ENCODE measurements at places on chromosomes 1 and 21.

DNA sequence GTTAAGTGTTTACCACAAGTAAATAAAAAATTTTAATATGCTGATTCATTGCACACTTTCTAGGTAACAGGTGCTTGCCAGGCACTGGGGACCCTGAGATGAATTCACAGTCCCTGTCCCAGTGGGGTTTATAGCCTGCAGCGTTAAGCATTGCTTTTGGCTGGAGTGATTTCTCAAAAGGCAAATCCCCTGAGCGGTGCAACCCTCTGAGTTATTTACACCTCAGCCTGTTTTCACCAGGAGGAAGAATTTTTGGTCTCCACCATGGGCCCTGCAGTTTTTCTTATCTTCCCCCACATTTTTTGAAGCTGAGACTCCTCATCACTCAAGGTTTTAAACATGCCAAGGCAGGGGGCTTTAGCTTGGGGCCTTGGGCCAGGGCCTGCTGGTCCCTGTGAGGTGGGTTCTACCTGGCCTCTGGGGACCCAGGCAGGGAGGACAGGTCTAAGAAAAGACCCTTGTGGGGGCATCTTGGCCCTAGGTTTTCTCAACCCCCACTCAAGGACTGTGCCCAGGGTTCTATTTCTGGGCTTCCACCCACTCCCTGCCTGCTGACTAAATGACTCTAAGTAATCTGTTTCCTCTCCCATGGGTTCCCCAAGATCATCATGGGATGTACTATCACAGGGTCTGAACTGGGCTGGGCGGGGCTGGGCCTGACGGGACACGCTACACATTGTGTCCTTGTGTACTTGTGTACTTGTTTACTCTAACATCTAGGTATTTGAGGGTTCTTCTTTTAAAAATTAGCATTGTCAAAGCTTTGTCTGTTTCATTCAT, 10.2 kb upstream of the CHIT1 start:
- no peak for DNase-seq

DNA sequence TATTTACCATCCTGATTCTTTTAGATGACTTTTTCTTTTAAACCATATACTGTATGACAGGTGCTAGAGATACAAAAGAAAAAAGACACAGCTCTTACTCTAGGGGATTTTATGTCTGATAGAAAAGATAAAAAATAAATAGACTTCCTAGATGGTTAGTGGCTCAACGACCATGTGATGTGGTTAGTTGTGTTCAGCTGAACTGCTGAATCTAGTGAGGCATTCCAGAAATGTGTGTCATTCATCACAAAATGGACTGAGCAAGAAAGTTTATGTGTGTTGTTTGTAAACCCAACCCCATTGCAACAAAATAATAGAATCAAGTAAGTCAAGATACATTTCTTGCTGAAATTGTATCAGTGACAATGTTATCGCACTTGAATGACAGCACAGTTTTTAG, 205.8 kb upstream of the LYPLAL1 start:
- DNase-seq, result no peak

- no peak for DNase-seq
Observed at GRCh38 chr21:25359724-25360123, 247.6 kb downstream of the MRPL39 start.

DNA sequence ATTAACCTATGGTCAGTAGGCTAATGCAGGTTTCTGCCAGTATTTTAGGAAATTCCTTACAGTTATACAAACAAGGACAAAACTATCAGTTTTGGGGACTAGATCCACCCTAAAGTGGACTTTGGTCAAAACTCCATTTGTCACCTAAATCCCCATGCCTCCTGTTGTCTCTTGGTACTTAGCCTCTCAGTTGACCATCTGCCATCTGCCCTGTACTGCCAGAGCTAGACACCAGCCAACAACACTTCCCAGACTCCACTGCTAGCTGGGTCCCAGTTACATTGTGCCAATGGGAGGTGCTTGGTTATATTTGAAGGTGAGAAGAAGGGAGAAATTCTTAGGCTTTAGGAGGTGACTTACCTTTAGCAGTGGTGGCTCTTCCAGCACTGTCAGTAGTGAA, 17.0 kb upstream of the BSDC1 start:
- DNase-seq, result no peak

GRCh38 chr1:54335755-54336108, 70.5 kb downstream of the SSBP3 start:
- DNase-seq, result no peak

DNA sequence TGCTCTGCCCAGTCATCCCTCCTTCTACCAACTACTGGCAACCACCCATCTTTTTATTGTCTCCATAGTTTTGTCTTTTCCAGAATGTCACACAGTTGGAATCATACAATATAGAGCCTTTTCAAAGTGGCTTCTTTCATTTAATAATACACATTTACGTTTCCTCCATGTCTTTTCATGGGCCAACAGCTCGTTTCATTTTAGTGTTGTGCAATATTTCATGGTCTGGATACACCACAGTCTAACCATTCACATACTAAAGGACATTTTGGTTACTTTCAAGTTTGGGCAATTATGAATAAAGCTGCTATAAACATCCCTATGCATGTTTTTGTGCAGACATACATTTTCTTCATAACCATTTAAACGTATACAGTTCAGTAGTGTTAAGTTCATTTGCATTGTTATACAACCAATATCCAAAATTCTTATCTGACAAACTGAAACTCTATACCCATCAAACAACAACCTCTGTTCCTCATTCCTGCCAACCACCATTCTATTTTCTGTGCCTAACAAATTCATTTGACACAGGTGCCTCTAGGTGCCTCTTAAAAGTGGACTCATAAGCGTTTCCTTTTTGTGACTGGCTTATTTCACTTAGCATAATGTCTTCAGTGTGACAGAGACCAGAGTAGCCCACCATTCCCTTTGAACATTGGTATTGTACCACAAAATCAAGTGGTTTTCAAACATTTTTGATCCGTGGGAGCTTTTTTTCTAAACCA, 138.1 kb downstream of the NR5A2 start:
- no peak for DNase-seq

- DNase-seq, result no peak
Observed at GRCh38 chr1:116755066-116755465, 836 bp downstream of the CD2 start.

DNA sequence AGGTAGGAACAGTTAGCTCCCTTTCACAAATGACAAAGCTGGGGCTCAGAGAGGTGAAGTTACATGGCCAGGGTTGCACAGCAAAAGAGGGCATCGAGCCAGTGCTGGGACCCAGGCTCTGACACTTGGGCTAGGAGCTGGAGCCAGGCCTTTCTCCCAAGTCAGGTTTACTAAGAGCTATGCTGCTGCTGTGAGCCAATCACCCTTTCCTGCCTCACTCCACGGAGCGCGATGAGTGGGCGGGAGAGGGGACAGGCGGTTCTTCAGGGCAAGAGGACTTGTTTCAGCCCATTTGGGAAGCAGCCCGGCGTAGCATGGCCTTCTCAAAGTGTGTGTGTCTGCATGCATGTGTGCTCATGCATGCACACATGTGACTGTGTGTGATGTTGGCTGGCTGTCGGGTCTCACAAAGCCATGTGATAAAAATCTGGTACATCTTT, 10.6 kb downstream of the ID3 start:
- no peak for DNase-seq

DNA sequence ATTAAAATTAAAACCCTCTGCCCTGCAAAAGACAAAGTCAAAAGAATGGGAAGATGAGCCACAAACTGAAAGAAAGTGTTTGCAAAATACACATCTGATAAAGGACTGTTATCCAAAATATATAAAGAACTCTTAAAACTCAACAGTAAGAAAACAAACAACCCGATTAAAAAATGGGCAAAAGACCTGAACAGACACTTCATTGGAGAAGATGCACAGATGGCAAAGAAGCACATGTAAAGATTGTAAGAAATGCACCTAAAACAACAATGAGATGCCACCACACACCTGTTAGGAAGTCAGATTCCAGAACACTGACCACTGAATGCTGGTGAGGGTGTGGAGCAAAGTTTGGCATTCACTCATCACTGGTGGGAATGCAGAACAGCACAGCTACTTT, 24.6 kb upstream of the POFUT2 start:
- DNase-seq, result no peak

DNA sequence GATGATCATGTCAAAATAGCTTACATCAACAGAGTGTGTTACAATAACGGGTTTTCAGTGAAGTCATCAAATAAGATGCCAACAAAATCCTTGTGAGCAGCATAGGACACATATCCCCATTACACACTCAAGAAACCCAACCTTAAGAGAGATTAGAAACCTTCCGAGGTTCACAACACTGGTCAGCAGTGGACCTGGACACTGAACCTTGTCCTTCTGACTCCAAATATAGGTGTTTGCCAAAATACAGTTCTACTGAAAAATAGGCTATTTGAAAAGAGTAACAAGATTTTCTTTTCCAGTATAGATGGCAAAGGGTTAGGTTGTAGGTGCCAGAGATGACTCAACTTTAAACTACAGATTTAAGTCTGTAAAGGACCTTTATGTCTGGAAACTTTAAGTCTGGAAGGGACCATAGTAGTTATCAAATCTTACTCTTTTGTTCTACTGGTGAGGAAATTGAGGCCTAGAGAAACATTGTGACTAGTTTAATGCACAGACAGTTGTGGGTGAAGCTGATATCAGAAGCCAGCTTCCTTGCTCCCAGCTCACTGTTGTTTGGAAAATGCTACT, 811 bp upstream of the REG4 start:
- DNase-seq, result no peak

- no peak for DNase-seq
Observed at GRCh38 chr1:86641318-86641717, 63.1 kb upstream of the SH3GLB1 start.

- no peak for DNase-seq
Observed at GRCh38 chr1:43883321-43883720, 50.3 kb upstream of the ARTN start.

DNA sequence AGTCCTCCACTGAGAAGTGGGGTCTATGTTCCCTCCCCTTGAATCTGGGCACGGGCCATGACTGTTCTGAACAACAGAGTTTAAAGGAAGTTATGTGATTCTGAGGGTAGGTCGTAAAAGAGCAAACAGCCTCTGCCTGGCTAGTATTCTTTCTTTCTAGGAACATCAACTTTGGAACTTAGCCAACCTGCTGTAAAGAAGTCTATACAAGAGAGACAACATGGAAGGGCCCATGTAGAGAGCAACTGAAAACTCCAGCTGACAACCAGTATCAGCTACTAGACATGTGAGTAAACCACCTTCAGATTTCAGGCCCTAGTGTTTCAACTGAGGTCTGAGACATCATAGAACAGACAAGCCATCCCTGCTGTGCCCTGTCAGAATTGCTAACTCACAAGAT, 7.5 kb downstream of the SELENOF start:
- DNase-seq, result peak; percentile 23

DNA sequence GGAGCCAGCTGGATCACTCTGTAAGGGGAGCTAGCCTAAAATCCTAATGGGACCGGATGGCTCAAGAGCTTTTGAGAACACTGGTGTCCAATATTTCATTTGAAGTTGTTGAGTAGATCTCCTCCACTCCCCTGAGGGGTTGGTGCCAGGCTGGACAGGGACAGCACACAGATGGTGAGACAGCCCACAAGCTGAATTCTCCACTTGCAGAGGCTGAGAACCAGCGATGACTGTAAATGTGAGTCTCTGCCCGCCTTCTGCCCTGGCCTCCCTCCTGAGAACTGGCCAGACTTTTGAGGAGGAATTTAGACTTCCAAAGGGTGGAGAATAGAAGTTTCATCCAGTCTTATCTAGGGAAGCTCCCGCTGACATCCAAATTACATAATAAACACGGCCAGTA, 20.5 kb upstream of the COQ8A start:
- DNase-seq, result no peak

DNA sequence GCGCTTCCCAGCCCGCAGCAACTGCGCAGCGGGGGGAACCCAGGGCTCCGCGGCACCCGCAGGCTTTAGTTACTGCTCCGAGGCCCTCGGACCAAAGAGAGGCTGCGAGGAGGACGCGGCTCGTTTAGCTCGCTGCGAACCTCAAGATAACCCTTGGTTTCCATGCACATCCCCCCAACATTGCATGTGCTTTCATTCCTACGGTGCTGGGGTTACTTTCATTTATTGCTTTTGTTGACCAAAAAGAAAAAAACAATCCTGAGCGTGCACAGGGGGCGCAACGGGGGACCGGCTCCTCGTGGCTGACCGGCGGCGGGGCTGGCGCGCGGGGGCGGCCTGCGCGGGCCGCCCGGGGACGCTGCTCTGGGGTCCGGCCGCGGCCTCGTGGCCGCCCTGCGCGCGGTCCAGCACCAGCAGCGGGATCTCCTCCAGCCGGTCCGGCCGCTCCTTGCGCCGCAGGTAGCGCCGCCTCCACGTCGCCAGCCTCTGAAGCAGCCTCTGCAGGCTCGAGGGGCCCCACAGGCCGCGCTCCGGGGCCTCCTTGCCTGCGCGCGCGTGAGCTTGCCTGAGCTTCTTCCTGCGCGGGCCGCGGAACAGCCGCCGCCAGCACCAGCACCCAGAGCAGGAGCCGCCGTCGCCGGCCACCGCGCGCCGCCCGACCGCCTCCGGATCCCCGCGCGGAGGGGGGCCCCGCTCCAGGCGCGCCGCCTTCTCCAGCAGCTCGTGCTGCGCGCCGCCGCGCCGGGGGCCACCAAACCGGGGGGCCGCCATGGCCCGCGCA, 77.4 kb downstream of the DESI2 start:
- peak; percentile 45 for DNase-seq

- no peak for DNase-seq
Observed at GRCh38 chr1:208184966-208185654, 59.1 kb downstream of the PLXNA2 start.

DNA sequence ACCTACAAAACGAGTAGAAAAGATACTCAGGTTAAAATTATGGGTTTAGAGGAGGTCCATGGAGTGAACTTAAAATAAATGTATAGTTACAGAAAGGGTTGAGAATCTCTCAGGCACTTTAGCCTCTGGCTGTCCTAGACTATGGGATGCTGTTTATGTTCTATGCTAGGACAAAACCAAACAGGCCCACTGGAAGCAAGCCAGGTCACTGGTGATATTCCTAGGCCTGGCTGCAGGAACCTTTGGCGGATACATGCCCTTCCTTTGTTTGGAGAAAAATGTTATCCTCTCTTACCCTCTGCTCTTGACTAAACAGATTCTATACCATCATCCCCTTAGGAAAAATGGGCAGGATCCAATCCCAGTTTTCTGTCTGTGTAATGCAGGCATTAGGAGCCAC, 90.7 kb upstream of the DUSP10 start:
- DNase-seq, result no peak

- DNase-seq, result no peak
Observed at GRCh38 chr1:210920258-210920657, 213.7 kb downstream of the KCNH1 start.

DNA sequence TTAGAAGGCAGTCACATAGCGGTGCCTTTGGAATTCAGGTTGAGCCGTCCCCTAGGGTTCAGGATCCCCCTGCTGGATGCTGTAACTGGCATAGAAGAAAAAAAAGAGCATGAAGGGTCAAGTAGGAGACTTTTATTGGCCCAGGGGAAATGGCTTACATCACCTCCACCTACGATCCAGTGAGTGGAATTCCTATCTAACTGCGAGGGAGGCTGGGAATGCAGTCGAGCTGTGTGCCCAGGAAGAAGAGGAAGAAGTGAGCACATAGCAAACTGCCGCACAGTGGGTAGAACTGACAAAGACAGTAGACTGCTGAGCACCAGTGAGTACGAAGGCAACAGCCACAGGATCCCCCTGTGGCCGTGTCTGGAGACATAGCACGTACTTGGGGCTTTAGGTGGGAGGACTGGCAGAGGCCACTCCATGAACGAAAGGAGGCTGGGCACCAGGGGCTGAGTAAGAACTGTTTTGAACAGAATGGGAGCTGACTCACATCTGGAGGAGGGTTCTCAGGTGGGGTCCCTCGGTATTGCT, 79.2 kb downstream of the RNF220 start:
- no peak for DNase-seq

Data from hematopoietic multipotent progenitor cell treated with erythropoietin and hydrocortisone succinate and interleukin-3 and kit ligand, for 8 days (in vitro differentiated cells).